ENCODE measurements at places on chromosomes 5 and 9. TPM values are rescaled to one million over a fixed set of nuclear protein-coding genes. Genes with fewer than 3 reads are reported as not detected.
A peak's percentile ranks its signal among the peaks of the same experiment; 100 is the strongest.

The LRRC19 gene
- not detected for polyA plus RNA-seq

The CTSL gene
- 487 TPM for polyA plus RNA-seq

GRCh38 chr5:166493612-166494011, 1797.8 kb upstream of the WWC1 start:
- DNase-seq, result no peak

GRCh38 chr9:98906273-98907040, 37.2 kb upstream of the COL15A1 start:
- DNase-seq, result peak; percentile 36

DNA sequence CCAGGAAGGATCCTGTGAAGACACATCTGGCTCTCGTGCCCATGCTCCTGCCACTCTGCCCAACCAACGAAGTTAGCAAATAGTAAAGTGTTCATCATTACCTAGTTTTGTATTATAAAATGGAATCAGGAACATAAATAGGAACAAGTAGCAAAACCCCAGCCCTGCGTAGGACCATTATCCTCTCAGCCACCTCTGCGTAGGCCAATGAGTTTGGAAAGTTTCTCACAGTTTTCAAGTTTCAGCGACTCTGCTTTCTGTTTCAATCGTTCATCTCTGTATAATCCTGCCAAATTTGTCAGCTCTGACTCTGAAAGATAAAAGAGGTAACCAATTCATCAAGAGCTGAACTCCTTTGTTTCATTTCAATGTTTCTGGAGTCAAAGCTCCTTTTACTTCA, 10.1 kb upstream of the SPATA24 start:
- no peak for DNase-seq
